ENCODE measurements at places on chromosomes 4 and X.

DNA sequence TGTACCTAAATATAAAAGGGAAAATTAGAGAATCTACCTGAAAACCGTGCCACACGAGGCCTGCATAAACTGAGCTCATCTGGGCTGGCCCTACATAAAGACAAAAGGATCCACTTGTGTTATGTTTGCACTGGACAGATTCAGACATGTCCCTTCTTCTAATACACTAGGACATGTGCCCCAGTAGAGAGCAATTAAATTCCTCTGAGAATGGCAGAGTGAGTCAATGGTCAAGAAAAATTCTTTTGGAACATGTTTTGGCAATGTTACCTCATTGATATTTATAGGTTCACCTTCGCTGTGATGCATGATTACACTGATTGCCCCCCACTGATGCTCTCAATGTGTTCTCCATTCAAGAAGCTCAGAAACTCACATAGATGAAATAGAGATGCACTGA lies 95.2 kb downstream of the MANBA start:
- DNase-seq, result no peak

- no peak for DNase-seq
These were observed 335.9 kb upstream of the AADAT start for GRCh38 chr4:170425521-170426143.

- no peak for DNase-seq
These were observed 171.9 kb downstream of the TRAM1L1 start for GRCh38 chr4:116913451-116913850.

- peak; percentile 76 for DNase-seq
These were observed at the start of gene PGM2 for GRCh38 chr4:37826295-37827029. Gene PGM2 (plus strand): TSS chr4:37826686. CDS start chr4:37826733, 47 bp downstream.

DNA sequence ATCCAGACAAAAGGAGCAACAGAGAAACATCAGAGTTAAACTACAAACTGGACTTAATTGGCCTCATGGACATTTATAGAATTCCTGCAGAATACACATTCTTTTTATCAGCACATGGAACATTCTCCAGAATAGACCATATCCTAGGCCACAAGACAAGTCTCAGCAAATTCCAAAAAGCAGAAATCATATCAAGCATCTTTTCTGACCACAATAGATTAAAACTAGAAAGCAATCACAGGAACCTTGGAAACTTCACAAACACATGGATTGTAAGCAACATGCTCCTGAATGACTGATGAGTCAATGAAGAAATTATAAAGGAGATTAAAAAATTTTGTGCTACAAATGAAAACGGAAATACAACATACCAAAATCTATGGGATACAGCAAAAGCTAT lies 526.7 kb downstream of the PCDH7 start:
- DNase-seq, result no peak

GRCh38 chrX:111168314-111168713 lies 72.3 kb downstream of the PAK3 start:
- DNase-seq, result no peak

GRCh38 chr4:138939960-138940359 lies 75.6 kb upstream of the NOCT start:
- DNase-seq, result no peak

DNA sequence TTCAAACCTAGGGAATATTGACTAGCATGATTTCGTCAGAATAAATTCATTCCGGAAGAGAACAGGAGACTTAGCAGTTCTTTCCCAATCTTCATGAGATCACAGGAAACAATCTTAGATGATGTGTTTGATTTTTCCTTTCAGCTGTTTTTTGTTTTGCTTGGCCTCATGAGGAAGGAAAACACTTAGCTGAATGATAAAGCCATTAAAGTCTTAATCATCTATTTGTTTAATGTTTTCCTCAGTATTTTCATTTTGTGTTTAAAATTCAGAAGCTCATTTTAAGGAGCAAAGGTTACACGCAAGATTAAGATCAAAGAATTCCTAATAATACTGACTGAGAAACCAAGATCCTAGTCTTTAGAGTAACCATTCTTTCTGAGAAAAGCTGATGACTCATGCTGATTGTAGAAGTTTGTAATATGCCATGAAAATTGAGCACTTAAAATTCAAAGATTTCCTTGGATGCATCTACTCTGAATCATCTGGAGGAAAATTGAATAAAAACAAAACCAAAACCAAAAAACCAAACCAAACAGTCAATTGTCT lies 15.4 kb upstream of the TBC1D19 start:
- no peak for DNase-seq
